ENCODE measurements at places on chromosomes 11 and 22. TPM values are rescaled to one million over a fixed set of nuclear protein-coding genes. Genes with fewer than 3 reads are reported as not detected.

The CDKN1C gene
- total RNA-seq, result 123 TPM

The MSANTD2 gene
- 15.0 TPM for total RNA-seq

The C11orf97 gene
- total RNA-seq, result 14.7 TPM

The EXPH5 gene
- 28.8 TPM for total RNA-seq

The SCUBE1 gene
- 7.9 TPM for total RNA-seq

The PTPRJ gene
- total RNA-seq, result 51.4 TPM

The OR51B2 gene
- 1.9 TPM for total RNA-seq

The RDX gene
- 144 TPM for total RNA-seq

The NPAS4 gene
- total RNA-seq, result 0.09 TPM

The ZNF215 gene
- total RNA-seq, result 3.9 TPM

The PAMR1 gene
- 15.2 TPM for total RNA-seq

The C11orf16 gene
- 8.4 TPM for total RNA-seq

The TUT1 gene
- total RNA-seq, result 10.8 TPM

The SCGB1D2 gene
- not detected for total RNA-seq

The SYCE3 gene
- total RNA-seq, result not detected

The GLYATL2 gene
- 1.2 TPM for total RNA-seq

The HBE1 gene
- total RNA-seq, result 2.1 TPM

The FBLN1 gene
- 350 TPM for total RNA-seq

The ANGPTL5 gene
- 0.40 TPM for total RNA-seq

The HDHD5 gene
- total RNA-seq, result 35.8 TPM

The TTC28 gene
- 43.9 TPM for total RNA-seq

The DRD2 gene
- total RNA-seq, result 0.28 TPM

The MPPED2 gene
- total RNA-seq, result 5.6 TPM

The SAAL1 gene
- 15.1 TPM for total RNA-seq

The SOX6 gene
- total RNA-seq, result 13.9 TPM

The BTG4 gene
- total RNA-seq, result 0.74 TPM

The LIF gene
- 0.77 TPM for total RNA-seq

The FGF19 gene
- 0.09 TPM for total RNA-seq

Measured in lung (tissue), 17 donors.